Suprapubic skin (tissue), 4 donors: ENCODE measurements at places on chromosomes 12 and 14.

GRCh38 chr12:9065607-9065856 lies 50.2 kb downstream of the A2M start:
- DNase-seq = no peak
- H3K4me1 ChIP-seq = peaks cover 15% of the 10 kb centered on the region
- H3K36me3 ChIP-seq = peaks cover 2% of the 10 kb centered on the region
- no peaks in the 10 kb centered on the region for H3K27me3 ChIP-seq
- H3K27ac ChIP-seq = peak overlapping the region; percentile 96

DNA sequence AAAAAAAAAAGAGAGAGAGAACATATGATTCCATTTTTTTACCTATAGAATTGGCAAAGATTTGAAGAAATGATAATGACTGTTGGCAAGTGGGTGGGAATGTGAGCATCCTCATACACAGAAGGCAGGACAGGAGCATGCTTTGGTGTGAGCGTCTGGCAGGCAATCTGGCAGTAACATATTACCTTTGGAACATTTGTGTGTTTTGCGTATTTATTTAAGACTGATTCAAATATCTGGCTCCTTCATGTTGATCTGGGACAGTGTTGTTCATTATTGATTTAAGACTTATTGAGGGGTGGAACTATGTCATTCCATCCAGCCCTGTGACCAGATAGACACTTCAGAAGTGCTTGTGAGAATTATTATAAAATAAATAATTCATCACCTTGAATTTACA lies 53.1 kb downstream of the PPP1R36 start:
- H3K36me3 ChIP-seq = no peaks in the 10 kb centered on the region
- peaks cover 2% of the 10 kb centered on the region for H3K27me3 ChIP-seq
- H3K4me3 ChIP-seq = no peak overlapping the region
- DNase-seq = no peak

DNA sequence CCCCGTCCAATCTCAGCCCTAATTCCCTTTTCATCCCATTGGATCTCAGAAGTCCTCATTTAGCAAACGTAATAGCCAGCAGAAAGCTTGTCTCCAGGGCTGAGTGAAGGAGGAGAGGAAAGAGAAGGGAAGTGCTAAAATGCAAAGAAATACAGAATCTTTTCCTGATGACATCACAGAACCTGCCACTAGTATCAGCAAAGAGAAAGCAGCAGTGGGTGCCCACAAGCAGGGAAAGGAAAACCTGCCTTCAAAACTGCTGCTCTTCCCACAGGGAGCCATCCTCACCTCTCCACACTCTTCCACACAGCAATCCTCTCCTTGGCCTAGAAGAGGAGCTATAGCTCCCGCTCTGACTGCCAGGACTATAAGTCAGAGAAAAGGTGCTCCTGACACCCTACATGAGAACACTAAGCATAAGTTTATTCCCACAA lies 11.3 kb downstream of the MED13L start:
- H3K4me1 ChIP-seq = peaks cover 66% of the 10 kb centered on the region
- no peak for DNase-seq
- no peak overlapping the region for H3K4me3 ChIP-seq
- no peak overlapping the region for H3K27ac ChIP-seq
- no peaks in the 10 kb centered on the region for H3K36me3 ChIP-seq

DNA sequence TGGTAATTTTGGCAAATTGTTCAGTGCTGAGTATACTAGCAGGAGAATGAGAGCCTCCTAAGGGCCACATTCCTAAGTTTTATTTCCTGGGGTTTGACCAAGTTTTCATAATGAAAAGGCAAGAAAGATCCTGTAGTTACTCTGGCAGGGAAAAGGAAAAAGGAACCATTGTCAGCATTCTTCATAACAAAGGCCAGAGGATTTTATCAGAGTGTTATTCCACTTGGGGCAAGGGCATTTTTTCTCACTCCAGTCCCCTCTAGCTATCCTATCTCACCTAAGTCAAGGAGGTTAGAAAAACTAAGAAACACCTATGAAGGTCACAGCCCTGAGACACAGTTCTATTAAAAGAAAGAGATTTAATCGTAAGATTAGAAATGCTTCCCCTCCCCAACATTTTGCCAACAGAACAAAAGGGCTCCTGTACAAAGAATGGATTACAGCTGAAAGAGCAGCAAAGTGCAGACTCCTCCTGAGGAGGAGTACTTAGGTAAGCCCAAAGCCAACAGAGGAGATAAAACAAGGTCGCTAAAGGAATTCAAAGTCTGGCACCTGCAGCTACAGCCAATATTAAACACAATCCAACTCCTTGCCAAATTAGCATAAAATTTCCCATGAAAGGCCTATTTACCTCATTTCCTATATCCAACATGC lies 162.4 kb downstream of the GALC start:
- DNase-seq = no peak
- no peaks in the 10 kb centered on the region for H3K27me3 ChIP-seq
- no peak overlapping the region for H3K27ac ChIP-seq
- H3K36me3 ChIP-seq = no peaks in the 10 kb centered on the region
- H3K4me1 ChIP-seq = no peaks in the 10 kb centered on the region

GRCh38 chr14:103257211-103257962 lies 76.7 kb upstream of the EIF5 start:
- H3K27ac ChIP-seq = no peak overlapping the region
- no peaks in the 10 kb centered on the region for H3K27me3 ChIP-seq
- H3K36me3 ChIP-seq = no peaks in the 10 kb centered on the region

GRCh38 chr14:32434880-32435279 lies 105.8 kb downstream of the AKAP6 start:
- H3K4me1 ChIP-seq = no peaks in the 10 kb centered on the region
- no peak overlapping the region for H3K4me3 ChIP-seq
- no peaks in the 10 kb centered on the region for H3K36me3 ChIP-seq

- H3K36me3 ChIP-seq = no peaks in the 10 kb centered on the region
- peaks cover 17% of the 10 kb centered on the region for H3K27me3 ChIP-seq
- H3K4me3 ChIP-seq = no peak overlapping the region
- H3K27ac ChIP-seq = no peak overlapping the region
These were observed 99.2 kb upstream of the PWP1 start for GRCh38 chr12:107586256-107586970.

DNA sequence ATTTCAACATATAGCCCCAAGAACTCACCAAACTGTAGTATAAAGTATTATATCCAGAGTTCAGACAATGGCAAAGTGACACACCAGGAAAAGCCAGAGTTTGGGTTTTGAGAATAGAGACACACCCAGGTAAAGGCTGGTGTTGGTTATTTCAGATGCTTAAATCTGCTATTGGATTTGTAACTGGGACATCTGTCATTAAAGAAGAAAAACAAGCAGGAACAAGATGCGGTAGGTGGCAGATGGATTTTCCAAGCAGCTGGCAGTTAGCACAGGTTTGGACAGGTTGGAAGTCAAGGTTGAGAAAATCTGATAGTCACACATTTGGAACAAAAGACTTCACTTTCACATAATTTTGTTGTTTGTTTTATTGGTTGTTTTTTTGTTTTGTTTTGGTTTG lies 14.4 kb upstream of the CDK17 start:
- H3K27me3 ChIP-seq = no peaks in the 10 kb centered on the region
- no peaks in the 10 kb centered on the region for H3K36me3 ChIP-seq
- peaks cover 20% of the 10 kb centered on the region for H3K4me1 ChIP-seq

- no peak overlapping the region for H3K27ac ChIP-seq
- DNase-seq = no peak
- no peaks in the 10 kb centered on the region for H3K36me3 ChIP-seq
- no peak overlapping the region for H3K4me3 ChIP-seq
- H3K4me1 ChIP-seq = no peaks in the 10 kb centered on the region
These were observed 996.8 kb upstream of the TMEM132C start for GRCh38 chr12:127270193-127270592.

GRCh38 chr14:35332517-35333263 lies 40.5 kb downstream of the PSMA6 start:
- no peak overlapping the region for H3K4me3 ChIP-seq
- no peaks in the 10 kb centered on the region for H3K27me3 ChIP-seq
- peak overlapping the region; percentile 83 for H3K27ac ChIP-seq
- no peak for DNase-seq

- no peak for DNase-seq
- H3K27me3 ChIP-seq = peaks cover 10% of the 10 kb centered on the region
- H3K4me3 ChIP-seq = no peak overlapping the region
- no peaks in the 10 kb centered on the region for H3K36me3 ChIP-seq
- H3K4me1 ChIP-seq = no peaks in the 10 kb centered on the region
These were observed 84.4 kb upstream of the CMKLR1 start for GRCh38 chr12:108423486-108423885.
